Lower lobe of right lung (tissue), 2 donors: ENCODE measurements at places on chromosomes 7 and 10. TPM values are rescaled to one million over a fixed set of nuclear protein-coding genes. Genes with fewer than 3 reads are reported as not detected.

The SEC31B gene
- 16.0 TPM for total RNA-seq

The LLCFC1 gene
- total RNA-seq: not detected

The ZNF467 gene
- 23.0 TPM for total RNA-seq

The STEAP1B gene
- total RNA-seq: 1.5 TPM

The CDC14C gene
- total RNA-seq: not detected

The ASB4 gene
- total RNA-seq: 0.50 TPM

The ADAMTS14 gene
- 0.53 TPM for total RNA-seq

The TFPI2 gene
- total RNA-seq: 1.9 TPM

The SNCG gene
- 25.0 TPM for total RNA-seq

GRCh38 chr7:142571581-142571980 is 177.7 kb upstream of the PRSS1 start:
- H3K27me3 ChIP-seq: no peaks in the 10 kb centered on the region
- no peak overlapping the region for H3K27ac ChIP-seq
- DNase-seq: no peak

GRCh38 chr7:46515844-46516590 is 594.9 kb upstream of the IGFBP3 start:
- H3K27me3 ChIP-seq: no peaks in the 10 kb centered on the region
- H3K4me1 ChIP-seq: no peaks in the 10 kb centered on the region
- no peaks in the 10 kb centered on the region for H3K36me3 ChIP-seq
- H3K27ac ChIP-seq: no peak overlapping the region
- no peak for DNase-seq

- H3K4me1 ChIP-seq: peaks cover 3% of the 10 kb centered on the region
- DNase-seq: no peak
- H3K4me3 ChIP-seq: no peak overlapping the region
- H3K27me3 ChIP-seq: no peaks in the 10 kb centered on the region
- no peak overlapping the region for H3K27ac ChIP-seq
Observed at GRCh38 chr7:48139459-48139858, 31.8 kb upstream of the ABCA13 start.

DNA sequence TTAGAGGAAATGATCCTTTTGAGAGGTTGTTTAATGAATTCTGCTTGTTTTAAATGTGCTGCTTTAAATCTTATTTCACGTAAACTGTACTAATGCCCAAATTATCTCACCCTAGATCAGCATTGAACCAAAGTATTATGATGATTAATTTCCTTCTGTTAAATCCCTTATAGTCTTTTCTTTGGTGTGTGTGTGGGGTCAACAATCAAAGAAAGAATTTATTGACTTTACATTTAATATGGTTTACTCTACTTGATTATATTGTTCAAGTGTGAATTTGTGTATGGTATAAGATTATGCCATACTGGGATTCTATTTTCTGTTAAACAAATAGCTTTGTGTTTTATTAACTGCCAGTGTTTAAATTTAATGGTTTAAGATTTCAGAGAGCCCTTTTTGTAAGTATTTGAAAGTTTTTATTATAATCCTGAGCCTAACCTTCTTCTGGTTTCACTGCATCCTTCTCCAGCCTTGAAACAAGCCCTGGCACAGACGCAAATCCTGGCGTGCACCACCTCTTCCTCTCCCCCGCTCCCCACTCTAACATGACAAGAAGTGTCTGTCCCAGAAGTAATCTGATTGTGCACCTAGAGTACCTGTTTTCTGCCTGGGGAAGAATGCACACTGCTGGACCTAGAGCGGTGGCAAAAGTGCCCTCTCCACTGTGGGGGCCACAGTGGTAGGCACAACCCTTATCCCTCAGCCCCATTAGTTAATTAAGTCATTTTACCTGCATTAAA is 70.6 kb downstream of the KAT6B start:
- no peak overlapping the region for H3K4me3 ChIP-seq
- H3K27ac ChIP-seq: no peak overlapping the region
- no peaks in the 10 kb centered on the region for H3K27me3 ChIP-seq
- peaks cover 26% of the 10 kb centered on the region for H3K4me1 ChIP-seq
- DNase-seq: no peak

DNA sequence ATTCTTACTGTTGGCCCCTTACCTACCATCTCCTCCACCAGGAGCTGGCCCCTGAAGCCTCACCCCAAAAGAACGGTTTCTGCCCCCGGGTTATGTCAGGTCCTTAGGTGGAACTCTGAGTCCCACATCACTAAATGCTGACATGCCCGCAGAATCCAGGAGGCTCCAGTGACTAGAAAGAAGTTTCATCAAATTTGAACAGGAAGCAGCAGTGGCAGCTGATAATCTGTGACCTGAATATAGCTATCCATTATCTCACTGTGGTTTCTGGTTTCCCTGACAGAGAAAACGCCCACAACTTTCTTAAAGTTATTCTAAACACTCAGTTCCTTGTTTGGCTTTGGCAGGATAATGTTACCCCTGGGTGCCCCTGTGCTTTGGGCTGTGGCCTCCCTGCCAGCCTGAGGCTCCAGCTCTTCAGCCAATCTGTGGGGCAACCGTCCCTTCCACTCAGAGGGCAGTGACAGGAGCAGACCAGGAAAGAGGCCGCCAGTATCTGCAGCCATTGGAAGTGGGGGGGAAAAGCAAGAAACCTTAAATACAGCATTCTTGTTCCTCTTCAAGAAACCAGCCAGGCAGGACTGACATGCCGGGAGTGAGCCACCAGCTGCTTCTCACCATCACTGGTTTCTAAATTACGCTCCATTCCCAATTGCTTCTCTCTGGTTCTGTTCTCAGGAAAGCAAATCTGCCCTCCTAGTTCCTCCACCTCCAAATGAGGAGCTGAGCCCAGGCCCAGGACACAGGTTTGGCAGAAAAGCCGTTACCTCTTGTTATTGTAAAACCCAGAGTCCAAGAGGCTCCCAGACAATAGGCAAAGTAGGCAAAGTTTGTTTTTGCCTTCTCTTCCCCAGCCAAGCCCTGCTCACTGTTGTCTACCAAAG is 41.2 kb upstream of the VCL start:
- no peaks in the 10 kb centered on the region for H3K27me3 ChIP-seq
- H3K4me1 ChIP-seq: peaks cover 42% of the 10 kb centered on the region
- peak overlapping the region; percentile 80 for H3K27ac ChIP-seq
- H3K36me3 ChIP-seq: no peaks in the 10 kb centered on the region

DNA sequence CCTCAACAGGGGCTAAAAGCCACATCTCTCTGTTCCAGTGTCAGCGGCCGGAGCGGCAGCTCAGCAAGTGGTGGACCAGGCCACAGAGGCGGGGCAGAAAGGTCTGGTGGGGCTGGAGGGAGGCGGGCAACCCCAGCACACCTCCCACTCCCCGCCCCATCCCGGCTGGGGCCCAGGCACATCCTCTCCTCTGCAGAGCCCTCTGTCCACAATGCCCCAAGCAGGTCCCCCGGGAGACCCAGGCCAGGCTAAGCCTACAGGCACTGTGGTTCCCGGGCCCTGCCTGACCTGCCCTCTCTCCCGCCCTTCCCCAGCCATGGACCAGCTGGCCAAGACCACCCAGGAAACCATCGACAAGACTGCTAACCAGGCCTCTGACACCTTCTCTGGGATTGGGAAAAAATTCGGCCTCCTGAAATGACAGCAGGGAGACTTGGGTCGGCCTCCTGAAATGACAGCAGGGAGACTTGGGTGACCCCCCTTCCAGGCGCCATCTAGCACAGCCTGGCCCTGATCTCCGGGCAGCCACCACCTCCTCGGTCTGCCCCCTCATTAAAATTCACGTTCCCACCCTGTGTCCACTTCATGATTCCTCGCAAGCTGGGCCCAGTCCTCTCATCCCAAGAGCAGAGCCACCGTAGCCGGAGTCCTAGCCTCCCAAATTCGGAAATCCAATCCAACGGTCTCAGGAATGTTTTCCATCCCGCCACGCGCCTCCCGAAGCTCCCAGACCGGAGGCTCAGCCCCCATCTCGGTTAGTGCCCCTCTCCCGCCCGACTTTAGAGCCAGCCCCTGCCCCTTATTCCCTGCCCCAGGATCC is 2.1 kb downstream of the ADIRF start:
- peak; percentile 85 for DNase-seq
- H3K27me3 ChIP-seq: no peaks in the 10 kb centered on the region
- H3K4me1 ChIP-seq: peaks cover 67% of the 10 kb centered on the region

DNA sequence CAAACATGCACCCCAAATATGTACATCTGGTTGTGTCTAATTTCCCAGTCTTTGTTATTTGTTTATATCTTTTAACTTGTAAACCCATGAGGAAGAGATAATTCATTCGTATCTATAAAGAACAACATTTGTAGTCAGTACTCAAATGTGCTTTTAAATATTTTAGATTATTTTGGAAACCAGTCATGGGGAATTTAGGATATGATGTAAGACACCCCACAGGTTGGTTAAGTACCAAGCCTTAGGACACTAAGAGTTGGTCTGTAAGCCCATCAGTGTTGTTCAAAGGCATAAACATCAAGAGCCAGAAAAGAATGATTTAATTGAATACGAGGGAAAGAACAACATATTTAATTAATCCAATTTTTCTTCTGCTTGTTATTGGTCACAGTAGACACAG is 421.1 kb upstream of the SEMA3C start:
- H3K27ac ChIP-seq: no peak overlapping the region
- no peaks in the 10 kb centered on the region for H3K36me3 ChIP-seq
- H3K4me3 ChIP-seq: no peak overlapping the region

- H3K4me1 ChIP-seq: peaks cover 19% of the 10 kb centered on the region
- no peak overlapping the region for H3K4me3 ChIP-seq
- no peak for DNase-seq
- H3K36me3 ChIP-seq: peaks cover 27% of the 10 kb centered on the region
- H3K27me3 ChIP-seq: no peaks in the 10 kb centered on the region
Observed at GRCh38 chr7:66769833-66770512, 29.4 kb downstream of the RABGEF1 start.

DNA sequence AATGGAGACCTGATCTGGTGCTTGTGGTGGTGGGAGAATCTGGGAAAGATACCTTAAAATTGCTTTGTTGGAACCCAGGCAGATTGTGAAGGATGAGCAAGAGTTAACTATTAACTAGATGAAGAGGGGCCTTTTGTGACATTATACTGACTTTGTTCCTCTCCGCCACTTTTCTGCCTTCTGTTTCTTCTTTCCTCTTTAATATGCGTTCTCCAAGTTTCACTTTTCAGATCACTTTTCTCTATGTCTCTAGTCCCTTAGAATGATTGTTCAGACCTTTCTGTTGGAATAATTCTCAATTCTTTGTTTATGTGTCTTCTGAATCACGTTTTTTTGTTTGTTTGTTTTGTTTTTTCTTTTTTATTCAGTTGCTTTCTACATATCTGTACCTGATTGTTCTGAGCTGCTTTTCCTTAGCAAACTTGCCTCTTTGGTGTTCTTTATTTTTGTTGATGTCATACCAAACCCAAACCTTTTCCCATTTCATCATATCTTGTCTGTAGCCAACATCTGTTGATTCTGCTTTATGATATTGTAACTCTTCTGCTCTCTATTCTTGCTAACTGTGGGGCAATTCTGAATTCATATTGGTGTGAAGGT is 2.8 kb downstream of the BMPR1A start:
- peaks cover 21% of the 10 kb centered on the region for H3K27me3 ChIP-seq
- no peak overlapping the region for H3K27ac ChIP-seq
- peak overlapping the region; percentile 82 for H3K4me3 ChIP-seq
- H3K4me1 ChIP-seq: peaks cover 7% of the 10 kb centered on the region
- DNase-seq: no peak
- no peaks in the 10 kb centered on the region for H3K36me3 ChIP-seq

GRCh38 chr7:152588350-152588749 is 87.6 kb downstream of the XRCC2 start:
- DNase-seq: no peak
- no peaks in the 10 kb centered on the region for H3K4me1 ChIP-seq
- H3K27me3 ChIP-seq: no peaks in the 10 kb centered on the region
- no peak overlapping the region for H3K4me3 ChIP-seq
- no peak overlapping the region for H3K27ac ChIP-seq
- H3K36me3 ChIP-seq: no peaks in the 10 kb centered on the region

- H3K36me3 ChIP-seq: no peaks in the 10 kb centered on the region
- peak overlapping the region; percentile 33 for H3K27ac ChIP-seq
- DNase-seq: no peak
- H3K4me3 ChIP-seq: no peak overlapping the region
Observed at GRCh38 chr7:69654381-69654780, 56.1 kb downstream of the AUTS2 start.

- H3K4me3 ChIP-seq: no peak overlapping the region
- no peak for DNase-seq
- H3K36me3 ChIP-seq: no peaks in the 10 kb centered on the region
- H3K27me3 ChIP-seq: peaks cover 5% of the 10 kb centered on the region
- peaks cover 15% of the 10 kb centered on the region for H3K4me1 ChIP-seq
Observed at GRCh38 chr7:107048783-107049418, 4.4 kb downstream of the PRKAR2B start.

DNA sequence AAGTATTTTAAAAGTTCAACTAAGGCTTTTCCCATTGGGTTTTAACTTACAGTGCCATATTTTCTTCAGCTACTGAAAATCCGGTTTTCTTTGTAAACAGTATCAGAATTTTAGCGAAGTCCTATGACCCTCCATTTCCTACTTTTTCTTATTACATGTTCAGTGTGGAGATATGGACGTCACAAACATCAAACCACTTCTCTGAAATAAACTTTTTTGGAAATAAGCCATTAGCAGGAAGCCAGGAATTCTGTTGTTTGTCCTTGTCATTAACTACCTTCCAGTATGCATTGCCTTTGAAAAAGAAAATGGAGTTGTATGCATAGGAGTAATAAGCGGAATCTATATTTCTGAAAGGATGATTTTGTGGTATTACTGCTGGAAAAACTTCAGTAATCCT is 9.1 kb downstream of the MMP21 start:
- H3K4me1 ChIP-seq: no peaks in the 10 kb centered on the region
- no peak overlapping the region for H3K27ac ChIP-seq
- H3K4me3 ChIP-seq: no peak overlapping the region
- peaks cover 49% of the 10 kb centered on the region for H3K36me3 ChIP-seq

DNA sequence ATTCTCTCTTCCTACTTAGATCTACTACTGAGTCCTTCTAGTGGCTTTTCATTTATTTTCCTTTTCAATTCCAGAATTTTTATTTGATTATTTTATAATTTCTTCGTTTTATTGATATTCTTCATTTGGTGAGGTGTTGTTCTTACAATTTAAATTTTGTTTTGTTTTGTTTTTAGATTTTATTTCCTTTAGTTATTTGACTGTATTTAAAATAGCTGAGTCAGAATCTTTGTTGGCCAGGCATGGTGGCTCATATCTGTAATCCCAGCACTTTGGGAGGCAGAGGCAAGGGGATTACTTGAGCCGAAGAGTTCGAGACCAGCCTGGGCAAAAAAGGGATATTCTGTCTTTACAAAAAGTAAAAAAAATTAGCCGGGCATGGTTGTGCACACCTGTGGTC is 36.1 kb downstream of the AKAP9 start:
- no peak for DNase-seq
- no peaks in the 10 kb centered on the region for H3K27me3 ChIP-seq
- H3K27ac ChIP-seq: no peak overlapping the region
- no peak overlapping the region for H3K4me3 ChIP-seq
- H3K4me1 ChIP-seq: no peaks in the 10 kb centered on the region

DNA sequence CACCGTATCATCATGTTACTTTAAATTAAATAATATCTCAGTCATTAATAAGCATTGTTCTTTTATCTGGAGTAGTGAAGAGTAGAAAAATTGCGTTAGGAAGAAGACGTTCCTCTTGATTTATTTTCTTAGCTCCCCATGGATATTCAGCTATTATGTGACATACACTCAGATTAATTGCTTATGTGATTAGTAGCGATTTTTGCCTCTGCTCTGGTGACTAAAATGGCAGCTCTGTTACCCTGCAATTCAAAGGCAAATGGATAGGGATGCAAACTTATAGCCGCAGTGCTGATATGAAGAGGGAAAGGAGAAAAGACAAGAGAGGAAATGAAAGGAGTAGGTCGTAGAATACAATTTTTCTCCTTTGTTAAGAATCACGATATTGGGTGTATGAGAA is 188.4 kb upstream of the MALRD1 start:
- H3K36me3 ChIP-seq: no peaks in the 10 kb centered on the region
- H3K27me3 ChIP-seq: no peaks in the 10 kb centered on the region
- H3K27ac ChIP-seq: no peak overlapping the region
- no peak overlapping the region for H3K4me3 ChIP-seq
- no peak for DNase-seq
